GF-D8 (cell line): ENCODE measurements at places on chromosomes 13 and 19.
A peak's percentile ranks its signal among the peaks of the same experiment; 100 is the strongest.

GRCh38 chr13:98410612-98411011 is 166.3 kb downstream of the STK24 start:
- DNase-seq = no peak

- no peak for DNase-seq
Observed at GRCh38 chr19:2699413-2700140, 2.9 kb downstream of the GNG7 start.

DNA sequence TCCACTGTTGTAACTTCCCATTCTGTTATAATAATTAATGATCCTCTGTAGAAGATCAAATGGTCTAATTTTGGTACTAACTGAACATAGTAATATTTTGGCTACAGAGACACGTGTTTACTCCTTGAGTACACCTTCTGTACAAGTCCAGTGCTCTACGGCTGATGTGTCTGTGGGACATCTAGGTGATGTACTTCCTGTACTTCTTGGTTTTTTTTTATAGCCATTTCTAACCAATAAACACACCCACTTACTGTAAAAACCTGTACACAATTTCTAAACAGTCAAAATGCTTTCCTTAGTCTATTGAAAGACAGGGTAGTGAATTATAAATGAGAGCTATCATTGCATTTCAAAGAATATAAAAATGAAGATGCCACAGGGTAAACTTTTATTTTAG is 118.7 kb downstream of the RNF17 start:
- no peak for DNase-seq

DNA sequence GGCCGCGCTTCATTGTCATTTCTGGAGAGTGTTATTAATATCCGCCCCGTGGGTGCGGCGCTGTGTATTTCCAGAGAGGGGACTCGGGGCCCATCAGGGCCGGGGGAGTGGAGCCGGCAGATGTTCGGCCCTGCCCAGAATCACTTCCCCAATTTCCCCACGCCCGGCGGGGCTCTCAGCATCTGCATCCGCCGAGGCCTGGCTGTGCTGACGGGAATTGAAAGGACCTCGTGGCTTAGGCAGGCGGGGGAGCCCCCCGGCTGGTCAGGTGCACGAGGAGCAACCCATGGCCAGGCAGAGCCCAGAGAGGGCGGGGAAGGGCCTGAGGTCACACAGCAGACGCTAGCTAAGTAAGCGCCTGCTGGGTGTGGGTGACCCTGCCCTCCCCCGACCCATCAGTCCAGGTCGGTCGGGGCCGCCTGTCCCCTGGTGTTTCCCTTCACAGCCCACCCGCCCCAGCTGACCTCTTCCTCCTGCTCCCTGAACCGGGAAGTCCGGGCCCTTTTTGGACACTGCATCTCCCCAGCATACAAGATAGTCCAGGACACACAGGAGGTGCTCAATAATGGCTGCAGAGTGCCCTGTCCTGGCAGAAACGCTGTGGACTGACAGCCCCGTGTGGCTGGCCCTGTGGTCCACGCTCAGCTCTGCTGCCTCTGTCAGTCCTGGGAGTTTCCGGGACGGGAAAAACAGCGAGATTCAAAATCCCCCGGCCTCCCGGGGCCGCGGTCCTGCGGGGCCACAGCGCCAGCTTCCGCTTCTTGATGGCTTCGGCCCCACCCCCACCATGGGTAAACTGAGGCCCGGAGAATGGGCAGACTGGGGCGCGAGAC is 22.1 kb downstream of the ARID3A start:
- no peak for DNase-seq

- DNase-seq = no peak
Observed at GRCh38 chr13:20708216-20708615, 4.7 kb downstream of the IL17D start.

- DNase-seq = peak; percentile 21
Observed at GRCh38 chr19:1276628-1277022, 1.3 kb downstream of the FAM174C start.

- no peak for DNase-seq
Observed at GRCh38 chr13:47133011-47133445, 236.2 kb upstream of the HTR2A start.

GRCh38 chr19:5165697-5166019 is 175.0 kb downstream of the PTPRS start:
- DNase-seq = no peak
